Liver (tissue), 10 donors: ENCODE measurements at places on chromosomes 7 and 10. TPM values are rescaled to one million over a fixed set of nuclear protein-coding genes. Genes with fewer than 3 reads are reported as not detected.

GFRA1 gene
- total RNA-seq = 53.6 TPM

GIMAP4 gene
- 21.3 TPM for total RNA-seq

MRC1 gene
- 34.6 TPM for total RNA-seq

NME8 gene
- 0.09 TPM for total RNA-seq

PDZD7 gene
- total RNA-seq = 0.09 TPM

CHRM2 gene
- 0.08 TPM for total RNA-seq

WIPF3 gene
- total RNA-seq = not detected

DOCK1 gene
- total RNA-seq = 10.0 TPM
